Endothelial cell (in vitro differentiated cells): ENCODE measurements at places on chromosomes 16 and 17.

DNA sequence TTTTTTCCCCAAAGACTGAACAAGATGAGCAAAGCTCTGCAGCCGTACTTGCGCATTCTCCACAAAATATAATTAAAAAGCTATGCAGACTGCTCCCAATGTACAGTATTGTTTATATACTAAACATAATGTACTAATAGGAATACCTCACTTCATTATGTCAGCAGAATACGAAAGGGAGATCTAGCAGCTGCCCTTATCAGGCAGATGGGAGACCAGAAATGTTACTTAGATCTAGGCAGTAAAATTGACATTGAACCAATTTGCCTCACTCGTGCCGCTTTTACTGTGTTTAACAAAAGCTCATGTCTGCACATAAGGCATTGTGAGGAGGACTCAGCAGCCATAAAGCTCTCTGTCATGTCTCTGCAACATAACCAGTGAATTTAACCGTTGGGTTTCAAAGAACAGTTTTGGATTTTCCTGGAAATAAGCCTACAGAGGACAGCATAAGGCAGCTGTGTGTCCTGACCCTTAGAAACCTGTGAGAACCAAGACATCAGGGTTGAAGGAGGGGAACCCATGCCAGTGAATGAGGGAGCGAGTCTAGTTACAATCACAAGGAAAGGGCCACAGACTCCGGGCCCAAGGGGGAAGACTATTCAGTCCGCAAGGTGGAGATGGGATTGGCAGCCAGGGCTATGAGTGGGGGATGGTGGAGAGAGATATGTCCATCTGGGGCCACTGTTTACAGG is 71.4 kb downstream of the GNAO1 start:
- no peak for DNase-seq

DNA sequence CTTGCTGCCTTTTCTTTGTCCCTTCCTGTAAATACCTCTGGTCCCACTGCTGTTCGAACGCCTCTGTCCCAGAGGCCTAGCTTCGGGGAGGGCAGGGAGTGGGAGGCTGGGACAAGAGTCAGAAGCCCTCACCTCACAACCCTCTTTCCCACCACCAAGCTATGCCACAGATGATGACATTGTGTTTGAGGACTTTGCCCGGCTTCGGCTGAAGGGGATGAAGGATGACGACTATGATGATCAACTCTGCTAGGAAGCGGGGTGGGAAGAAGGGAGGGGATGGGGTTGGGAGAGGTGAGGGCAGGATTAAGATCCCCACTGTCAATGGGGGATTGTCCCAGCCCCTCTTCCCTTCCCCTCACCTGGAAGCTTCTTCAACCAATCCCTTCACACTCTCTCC is 10.4 kb downstream of the ARRB2 start:
- no peak for DNase-seq

- no peak for DNase-seq
Measured at GRCh38 chr17:78272914-78273258, 41.5 kb downstream of the TMEM235 start.

- no peak for DNase-seq
Measured at GRCh38 chr17:29720551-29720950, 97.8 kb upstream of the CORO6 start.

- no peak for DNase-seq
Measured at GRCh38 chr17:58170622-58171021, 3.8 kb downstream of the OR4D2 start.

DNA sequence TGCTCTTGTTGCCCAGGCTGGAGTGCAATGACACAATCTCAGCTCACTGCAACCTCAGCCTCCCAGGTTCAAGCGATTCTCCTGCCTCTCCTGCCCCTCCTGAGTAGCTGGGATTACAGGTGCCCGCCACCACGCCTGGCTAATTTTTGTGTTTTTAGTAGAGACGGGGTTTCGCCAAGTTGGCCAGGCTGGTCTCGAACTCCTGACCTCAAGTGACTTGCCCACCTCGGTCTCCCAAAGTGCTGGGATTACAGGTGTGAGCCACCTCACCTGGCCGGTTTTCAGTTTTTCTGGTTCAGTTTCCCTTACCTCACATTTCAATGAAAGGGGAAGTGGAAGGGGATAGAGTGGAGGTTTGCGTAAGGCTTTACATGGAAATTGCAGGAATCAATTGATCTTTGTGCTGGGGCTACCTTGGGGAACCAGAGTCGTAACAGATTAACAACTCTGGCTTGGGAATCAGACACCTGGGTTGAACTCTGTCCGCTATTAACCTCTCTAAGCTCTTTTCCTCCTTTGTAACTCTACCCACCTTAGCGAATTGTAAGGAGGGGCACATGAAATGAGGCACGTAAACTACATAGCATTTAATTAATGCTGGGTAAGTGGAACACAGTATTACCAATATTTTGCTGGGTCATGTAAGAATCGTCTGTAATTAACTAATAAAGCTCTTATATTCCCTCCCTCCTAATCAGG is 3.2 kb downstream of the MPV17L start:
- DNase-seq, result no peak

DNA sequence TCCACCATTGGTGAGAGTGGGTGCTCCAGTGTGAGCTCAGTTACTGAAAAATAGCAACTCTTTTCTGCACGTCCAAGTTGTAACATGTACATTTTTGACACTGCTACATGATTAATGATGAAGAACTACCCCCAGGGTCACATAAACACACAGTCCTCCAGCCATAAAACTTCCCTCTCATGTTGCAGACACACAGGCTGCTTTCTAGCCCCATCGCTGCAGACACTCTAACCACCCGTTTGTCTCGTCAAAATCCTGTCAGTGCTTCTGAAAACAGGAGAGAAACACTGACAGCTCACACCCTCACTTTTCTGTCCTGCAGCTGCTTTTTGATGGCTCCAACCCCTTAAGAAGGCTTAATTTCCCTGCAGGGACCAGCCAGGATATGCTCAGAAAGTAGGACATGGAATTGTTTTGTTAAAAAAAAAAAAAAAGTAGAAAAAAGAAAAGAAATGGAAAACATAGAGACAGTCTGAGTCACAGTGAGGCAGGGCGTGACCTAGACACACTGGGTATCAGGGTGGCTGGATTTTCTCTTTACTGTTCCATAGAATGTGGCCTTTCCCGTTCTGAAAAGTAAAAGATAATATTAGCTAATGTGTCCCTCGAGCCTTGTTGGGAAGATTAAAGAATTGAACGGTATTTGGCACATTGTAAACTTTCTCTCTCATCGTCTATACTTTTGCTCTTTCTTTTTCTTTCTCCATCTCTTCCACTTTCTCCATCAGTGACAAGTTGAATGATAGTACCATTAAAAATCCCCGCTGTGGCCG is 20.7 kb upstream of the CCL5 start:
- DNase-seq, result no peak

GRCh38 chr16:8293413-8293812 is 296.9 kb downstream of the TMEM114 start:
- no peak for DNase-seq

DNA sequence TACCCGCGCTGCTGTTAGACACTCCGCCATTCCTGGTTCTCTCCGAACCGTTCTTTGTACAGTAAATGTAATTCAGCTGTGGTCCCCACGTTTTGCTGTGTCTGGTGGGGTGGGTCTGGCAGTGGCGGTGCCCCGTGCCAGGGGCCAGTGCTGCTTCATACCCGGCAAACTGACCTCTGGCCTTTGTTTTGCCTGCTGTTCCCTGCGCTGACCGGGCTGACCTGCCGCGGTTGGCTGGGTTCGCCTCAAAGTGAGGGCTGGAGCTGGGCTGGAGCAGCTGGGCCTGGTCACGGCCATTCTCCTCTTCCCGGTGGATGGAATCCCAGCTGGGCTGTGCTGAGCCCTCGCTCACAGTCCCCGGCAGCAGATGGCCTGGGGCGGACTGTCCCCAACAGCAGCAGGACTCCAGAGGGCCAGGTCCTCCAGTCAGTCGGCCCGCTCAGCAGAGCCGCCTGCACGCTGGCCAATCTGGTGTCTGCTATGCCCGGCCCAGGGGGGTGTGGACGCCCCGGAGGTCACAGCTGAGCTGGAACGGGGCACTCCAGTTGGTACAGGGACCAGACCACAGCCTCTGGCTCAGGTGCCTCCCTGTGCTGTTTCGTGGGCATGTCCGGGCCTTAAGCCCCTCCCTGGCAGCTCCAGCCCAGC is 1.5 kb upstream of the WFIKKN1 start:
- no peak for DNase-seq

DNA sequence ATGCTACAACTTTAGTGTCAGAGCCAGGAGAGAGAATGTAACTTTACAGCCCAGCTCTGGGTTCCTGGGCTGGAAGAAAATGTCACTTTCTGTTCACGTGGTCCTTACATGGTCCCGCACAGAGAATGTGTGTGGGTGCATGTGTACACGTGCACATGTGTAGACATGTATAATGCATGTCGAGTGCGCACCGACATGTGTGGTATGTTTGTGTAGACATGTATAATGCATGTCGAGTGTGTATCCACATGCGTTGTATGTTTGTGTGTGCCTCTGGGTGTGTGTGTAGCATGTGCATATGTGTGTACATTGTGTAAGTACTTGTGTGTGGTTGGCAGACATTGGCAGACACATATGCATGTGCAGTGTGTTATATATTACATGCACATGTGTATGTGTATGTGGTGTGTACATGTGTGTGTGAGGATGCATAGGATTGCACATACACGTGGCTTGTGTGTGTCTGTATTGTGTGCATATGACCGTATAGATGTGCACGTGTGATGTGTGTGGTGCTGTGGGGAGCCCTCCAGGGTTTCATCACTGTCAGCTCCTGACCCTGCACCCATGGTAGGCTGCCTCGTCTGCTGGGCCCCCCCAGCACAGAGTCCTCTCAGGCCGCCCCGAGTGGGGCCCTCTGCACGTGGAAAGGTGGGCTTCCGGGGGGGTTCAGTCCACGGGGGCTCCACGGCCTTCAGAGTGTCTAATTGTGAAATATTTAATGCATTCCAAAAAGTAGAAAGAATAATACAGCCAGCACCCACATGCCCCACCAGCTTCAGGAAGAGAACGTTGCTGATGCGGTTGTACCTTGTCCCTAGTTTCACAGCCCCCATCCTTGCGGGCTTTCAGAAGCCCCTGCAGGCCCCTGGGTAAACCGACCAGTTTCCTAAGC is 214.2 kb upstream of the GSE1 start:
- no peak for DNase-seq

DNA sequence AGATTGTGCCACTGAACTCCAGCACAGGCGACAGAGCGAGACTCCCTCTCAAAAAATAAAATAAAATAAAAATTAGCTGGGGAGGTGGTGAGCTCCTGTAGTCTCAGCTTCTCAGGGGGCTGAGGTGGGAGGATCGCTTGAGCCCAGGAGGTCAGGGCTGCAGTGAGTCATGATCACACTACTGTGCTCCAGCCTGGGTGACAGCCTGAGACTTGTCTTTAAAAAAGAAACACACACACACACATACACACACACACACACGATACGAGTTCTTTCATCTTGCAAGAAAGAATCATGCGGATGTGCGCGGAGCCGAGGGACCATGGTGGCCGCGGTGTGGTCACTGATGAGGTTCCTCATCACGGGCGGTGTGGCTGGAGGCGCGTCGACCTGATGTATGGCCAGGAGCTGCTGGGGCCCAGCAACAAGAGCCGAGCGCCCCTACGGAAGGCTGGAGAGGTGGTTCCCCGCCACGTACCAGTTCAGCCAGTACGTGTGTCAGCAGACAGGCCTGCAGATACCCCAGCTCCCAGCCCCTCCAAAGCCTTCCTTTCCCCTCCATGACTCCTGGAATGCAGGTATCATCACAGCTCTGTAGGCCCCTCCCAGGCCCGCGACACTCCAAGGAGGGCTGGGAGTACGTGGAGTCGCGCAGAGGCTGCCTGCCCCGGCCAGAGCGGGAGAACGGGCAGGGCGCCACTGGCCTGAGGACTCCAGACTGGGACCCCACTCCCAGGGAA is 20.7 kb downstream of the NXN start:
- DNase-seq, result no peak

DNA sequence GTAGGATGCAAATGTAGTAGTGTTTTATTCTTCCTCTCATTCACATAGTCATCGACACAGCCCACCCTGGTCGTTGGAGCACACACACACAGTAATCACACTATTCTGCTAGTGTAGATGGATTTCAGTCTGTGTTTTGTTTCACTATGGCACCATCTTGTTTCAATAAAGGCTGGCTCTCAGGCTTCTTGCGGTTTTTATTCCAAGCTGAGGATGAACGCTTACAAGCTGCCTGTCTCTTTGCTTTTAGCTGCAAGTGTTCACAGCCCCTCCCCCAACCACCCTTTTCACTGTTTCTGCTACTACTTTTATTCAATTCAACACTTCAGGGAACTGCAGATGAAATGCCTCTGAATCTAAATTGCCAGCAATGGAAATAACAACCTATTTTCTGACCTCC is 140.9 kb upstream of the PMFBP1 start:
- DNase-seq, result no peak

GRCh38 chr17:4487820-4488716 is 10.6 kb upstream of the SPNS2 start:
- DNase-seq, result no peak
